ENCODE measurements at places on chromosomes 4 and X. TPM values are rescaled to one million over a fixed set of nuclear protein-coding genes. Genes with fewer than 3 reads are reported as not detected.
A peak's percentile ranks its signal among the peaks of the same experiment; 100 is the strongest.

CNGA1 gene
- total RNA-seq: 3.3 TPM

DNA sequence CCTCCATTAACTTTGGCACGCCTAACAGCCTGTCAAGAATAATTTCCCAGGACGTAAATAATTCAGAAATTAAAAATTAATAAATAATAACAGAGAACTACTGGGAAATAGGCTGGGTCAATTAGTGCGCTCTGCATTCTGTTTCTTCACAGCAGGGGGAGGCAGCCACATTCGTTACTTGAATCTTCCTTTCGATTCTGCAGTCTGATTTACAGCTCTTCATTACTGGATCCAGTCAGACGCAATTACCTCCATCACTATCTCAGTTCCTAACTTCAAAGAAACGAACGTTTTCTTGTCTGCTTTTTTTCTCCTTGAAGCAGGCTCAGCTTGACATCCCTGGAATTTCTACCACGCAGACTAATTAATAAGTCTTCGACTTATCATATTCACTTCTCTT is 9.0 kb upstream of the RPL34 start:
- DNase-seq: no peak

- DNase-seq: no peak
Observed at GRCh38 chrX:29071525-29072320, 484.5 kb downstream of the IL1RAPL1 start.

DNA sequence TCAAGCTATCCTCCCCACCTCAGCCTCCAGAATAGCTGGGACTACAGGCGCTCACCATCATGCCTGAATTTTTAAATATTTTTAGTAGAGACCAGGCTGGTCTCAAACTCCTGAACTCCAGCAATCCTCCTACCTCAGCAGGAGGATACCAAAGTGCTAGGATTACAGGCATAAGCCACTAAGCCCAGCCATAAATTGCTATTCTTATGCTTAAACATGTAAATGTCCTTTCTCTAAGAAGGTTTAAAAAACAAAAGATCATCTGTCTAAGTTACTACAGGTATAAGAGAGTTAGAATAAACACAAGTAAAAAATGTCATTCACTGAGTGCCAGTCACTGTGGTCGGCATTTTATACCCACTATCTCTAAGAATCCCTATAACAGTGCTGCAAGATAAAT is 28.3 kb downstream of the PRMT9 start:
- DNase-seq: no peak

SLC16A2 gene
- total RNA-seq: 23.2 TPM

NSUN7 gene
- total RNA-seq: 5.6 TPM

GRCh38 chr4:3396600-3396999 is 45.2 kb upstream of the HGFAC start:
- DNase-seq: no peak

DNA sequence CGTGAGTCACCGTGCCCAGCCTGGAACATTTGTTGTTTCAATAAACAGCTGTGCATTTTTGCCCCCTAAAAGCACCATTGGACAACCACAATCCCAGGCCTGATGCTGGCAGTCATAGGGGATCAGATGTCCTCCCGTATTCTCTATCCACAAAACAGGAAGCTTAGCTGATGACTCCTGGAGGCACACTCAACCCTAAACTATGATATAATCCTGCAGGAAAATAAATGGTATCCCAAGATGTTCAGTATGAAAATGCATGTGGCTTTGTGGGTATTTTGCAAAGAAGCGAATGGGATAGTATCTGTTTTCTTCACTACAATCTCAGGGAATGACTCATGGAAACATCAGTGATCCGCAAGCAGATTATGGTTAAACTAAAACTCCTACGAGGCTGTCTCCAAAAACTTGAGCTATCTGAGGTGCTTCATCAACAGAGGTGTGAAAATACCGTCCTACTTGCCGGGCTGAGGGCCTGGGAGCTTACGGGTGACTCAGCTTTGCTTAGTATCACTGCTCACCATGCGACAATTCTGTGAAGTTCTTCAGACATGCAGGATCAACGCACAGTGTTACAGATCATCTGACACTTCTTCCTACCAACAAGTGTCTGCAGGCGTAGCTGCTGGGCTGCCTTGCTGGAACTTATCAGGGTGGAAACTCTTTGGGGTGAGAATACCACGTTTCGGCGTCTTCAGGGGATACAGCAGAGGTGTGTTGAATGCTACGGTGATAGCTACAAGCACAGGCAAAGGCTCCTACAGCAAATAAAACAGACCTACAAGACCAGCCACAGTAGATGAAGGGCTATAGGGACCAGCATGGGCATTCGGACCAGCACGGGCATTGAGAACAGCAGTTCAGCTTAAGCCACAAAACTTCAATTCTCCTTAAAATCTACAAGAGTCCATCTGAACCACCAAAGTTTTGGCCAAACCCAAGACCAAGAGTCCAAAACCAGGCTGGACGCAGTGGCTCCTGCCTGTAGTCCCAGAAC is 148.5 kb downstream of the DHRSX start:
- DNase-seq: no peak

DNA sequence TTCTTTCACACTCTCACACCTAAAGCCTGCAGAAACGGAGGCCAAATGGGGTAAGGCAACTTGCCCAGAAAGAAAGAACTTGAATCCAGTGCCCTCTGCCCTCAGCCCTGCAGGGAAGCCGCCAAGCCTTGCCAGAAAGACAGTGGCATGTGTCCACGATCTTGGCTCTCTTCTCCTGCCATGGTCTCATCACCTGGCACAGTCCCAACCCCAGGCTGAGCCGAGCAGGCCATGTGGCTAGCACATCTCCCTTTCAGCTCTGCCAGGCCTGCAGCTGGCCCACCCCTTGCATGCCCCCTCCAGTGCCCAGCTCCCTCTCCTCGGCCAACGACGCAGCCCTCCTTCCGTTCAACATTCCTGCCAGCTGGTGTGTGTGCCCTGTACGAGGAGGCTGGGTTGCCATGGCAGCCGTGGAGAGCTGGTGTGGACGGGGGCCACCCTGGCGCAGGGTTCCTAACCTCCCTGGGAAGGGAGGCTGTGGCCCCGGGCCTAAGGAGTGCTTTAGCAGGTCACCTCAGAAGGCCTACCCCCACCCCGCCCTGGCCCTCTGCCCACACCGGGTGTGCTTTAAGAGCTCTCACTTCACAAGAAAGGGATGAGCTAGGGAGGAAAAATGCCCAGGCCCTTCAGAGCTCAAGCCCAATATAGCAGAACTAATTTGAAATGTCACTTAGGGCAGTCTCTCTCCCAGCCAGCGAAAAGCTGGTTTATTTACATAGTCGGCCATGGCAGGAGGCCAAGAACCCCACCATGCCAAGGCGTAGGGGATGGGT is 73.0 kb upstream of the PJA1 start:
- no peak for DNase-seq

KLF8 gene
- total RNA-seq: 5.0 TPM

DNA sequence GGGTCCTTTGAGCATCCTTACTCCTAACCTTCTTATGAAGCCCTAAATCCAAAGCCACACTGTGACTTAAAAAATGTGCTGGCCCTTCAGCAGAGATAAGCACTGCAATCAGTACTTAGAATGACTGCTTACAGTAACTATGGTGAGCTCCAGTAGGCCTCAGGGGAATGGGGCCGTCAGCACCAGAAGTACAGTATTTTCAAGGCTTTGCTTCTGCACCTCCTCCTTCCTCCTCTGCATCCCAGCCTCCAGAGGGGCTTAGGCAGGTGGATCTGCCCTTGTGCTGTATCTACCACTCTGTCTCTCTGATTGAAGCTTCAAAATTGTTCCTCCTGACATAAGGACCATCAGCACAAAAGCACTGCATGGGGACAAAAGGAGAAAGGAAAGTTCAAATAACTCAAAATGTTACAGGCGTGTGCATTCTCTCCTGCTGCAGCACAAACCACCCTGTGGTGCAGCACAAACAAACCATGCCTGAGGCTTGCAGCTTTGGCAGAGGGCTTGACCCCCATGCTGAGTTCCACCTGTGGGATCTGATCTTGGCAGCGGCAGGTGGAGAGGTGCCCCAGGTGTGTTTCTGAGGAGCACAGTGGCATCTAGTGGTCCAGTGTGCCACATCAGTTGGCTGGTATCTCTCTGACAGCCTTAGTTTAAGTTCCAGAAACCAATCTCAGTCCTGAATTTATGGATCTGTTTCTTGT is 164.7 kb downstream of the SOWAHB start:
- DNase-seq: no peak

CYSLTR1 gene
- total RNA-seq: 3.5 TPM

GRCh38 chrX:68419975-68420374 is 13.3 kb downstream of the OPHN1 start:
- no peak for DNase-seq

- no peak for DNase-seq
Observed at GRCh38 chr4:151469970-151470369, 61.0 kb downstream of the FHIP1A start.

DNA sequence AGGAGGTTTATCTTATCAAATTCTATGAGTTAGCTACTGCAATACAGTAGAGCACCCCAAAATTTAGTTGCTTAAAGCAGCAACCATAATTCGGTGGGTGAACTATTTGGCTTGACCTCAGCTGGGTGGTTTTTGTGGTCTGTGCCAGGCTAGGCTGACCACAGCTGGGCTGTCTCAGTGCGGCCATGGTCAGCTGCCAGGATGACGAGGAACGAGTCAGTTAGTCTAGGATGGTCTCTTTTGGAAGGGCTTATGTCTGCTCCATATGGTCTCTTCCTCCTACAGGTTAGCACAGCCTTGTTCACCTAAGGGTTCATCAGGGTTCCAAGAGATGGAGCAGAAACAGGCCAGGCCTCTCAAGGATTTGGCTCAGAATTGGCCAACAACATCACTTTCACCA is 210.4 kb downstream of the PALLD start:
- no peak for DNase-seq

- DNase-seq: no peak
Observed at GRCh38 chrX:119667111-119667878, 25.7 kb downstream of the SEPTIN6 start.

DDIT4L gene
- total RNA-seq: 0.35 TPM

DNA sequence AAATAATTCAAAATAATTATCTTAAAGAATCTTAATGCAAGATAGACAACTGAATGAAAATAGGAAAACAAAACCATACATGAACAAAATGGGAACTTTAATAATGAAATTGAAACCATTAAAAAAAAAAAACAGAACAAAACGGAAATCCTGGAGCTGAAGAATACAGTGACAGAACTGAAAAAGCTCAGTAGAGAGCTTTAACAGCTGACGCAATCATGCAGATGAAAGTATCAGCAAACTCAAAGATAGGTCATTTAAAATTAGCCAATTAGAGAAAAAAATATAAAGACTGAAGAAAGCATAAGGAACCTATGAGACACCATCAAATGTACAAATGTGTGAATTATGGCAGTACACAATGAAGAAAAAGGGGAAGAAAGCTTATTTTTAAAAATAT is 18.8 kb downstream of the SLC25A31 start:
- DNase-seq: no peak

SOX3 gene
- not detected for total RNA-seq

HERC5 gene
- total RNA-seq: 4.1 TPM

DNA sequence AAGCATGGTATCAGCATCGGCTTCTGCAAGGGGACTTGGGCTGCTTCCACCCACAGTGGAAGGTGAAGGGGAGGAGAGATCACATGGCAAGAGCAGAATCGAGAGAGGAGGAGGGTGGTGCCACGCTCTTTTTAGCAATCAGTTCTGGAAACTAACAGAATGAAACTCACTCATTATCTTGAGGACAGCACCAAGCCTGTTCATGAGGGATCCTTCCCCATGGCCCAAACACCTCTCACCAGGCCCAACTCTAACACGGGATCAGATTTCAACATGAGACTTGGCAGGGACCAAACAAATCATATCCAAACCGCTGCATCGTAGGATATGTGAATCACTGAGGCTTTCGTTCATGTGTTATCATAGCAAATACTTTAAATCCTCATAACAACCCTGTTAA is 125.5 kb downstream of the GPC3 start:
- DNase-seq: no peak

- no peak for DNase-seq
Observed at GRCh38 chr4:31442236-31442635, 722.1 kb downstream of the PCDH7 start.

DNA sequence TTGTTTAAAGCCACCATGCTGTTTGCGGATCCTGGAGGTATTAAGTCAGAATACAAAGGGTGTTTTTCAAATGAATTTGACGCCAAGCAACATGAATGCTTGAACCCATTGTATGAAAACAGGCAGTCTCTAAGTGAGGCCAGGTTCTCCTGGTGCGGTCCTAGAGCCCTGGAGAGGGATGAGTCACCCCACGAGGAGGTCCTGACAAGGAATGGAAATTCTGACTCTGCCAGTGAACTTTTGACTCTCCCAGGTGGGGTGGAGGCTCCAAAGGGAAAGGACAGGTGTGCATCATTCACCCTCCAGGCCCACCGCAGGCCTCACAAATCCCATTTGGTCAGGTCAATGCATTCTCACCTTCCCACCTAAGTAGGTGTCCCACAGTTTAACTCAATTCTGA is 1.5 kb downstream of the TRIM2 start:
- peak; percentile 54 for DNase-seq

MTMR8 gene
- total RNA-seq: 3.4 TPM

- no peak for DNase-seq
Observed at GRCh38 chr4:128347930-128348660, 60.5 kb upstream of the PGRMC2 start.

- no peak for DNase-seq
Observed at GRCh38 chrX:49040376-49040955, 2.7 kb downstream of the TFE3 start.

PCSK1N gene
- 21.3 TPM for total RNA-seq

DNA sequence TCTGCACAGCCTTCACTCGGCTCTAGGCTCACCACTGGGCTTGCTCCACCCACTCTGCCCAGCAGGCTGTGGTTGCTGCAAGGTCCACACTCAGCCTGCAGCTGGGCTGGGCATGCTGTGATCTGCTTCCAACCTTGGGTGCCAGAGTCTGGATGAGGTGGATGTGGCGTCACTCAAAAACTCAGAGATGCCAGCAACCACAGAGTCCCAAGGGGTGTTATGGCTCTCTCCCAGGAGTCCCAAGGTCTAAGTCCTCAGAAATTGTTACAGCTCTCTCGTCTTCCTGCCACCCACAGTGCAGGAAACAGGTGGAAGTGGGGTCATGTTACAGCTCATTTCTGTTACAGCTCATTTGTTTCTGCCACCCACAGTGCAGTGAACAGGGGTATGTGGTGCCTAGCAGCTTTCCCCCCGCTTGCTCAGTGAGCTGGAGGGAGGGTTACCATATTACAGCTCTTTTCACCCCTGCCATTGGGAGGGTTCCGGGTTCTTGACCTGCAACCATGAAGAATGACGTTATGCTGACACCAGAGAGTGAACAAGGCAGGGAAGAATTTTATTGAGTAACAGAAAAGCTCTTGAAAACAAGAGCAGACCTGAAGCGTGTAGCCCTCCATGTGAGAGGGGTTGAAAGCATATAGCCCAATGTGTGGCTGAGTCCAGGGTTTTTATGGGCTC is 893.9 kb downstream of the PCDH7 start:
- no peak for DNase-seq

- DNase-seq: no peak
Observed at GRCh38 chr4:47669946-47670345, 167.9 kb downstream of the CORIN start.

NUDT11 gene
- 1.5 TPM for total RNA-seq

ANKRD50 gene
- 22.9 TPM for total RNA-seq

SMR3B gene
- total RNA-seq: not detected

UNC5C gene
- 2.6 TPM for total RNA-seq

TLR10 gene
- 0.98 TPM for total RNA-seq

ASB9 gene
- 2.9 TPM for total RNA-seq

AFP gene
- total RNA-seq: 2.4 TPM

- no peak for DNase-seq
Observed at GRCh38 chr4:184588893-184589292, 60.4 kb downstream of the CASP3 start.

- no peak for DNase-seq
Observed at GRCh38 chr4:13092702-13093101, 391.4 kb downstream of the RAB28 start.
